ENCODE measurements at places on chromosomes 11 and 22.
A peak's percentile ranks its signal among the peaks of the same experiment; 100 is the strongest.

DNA sequence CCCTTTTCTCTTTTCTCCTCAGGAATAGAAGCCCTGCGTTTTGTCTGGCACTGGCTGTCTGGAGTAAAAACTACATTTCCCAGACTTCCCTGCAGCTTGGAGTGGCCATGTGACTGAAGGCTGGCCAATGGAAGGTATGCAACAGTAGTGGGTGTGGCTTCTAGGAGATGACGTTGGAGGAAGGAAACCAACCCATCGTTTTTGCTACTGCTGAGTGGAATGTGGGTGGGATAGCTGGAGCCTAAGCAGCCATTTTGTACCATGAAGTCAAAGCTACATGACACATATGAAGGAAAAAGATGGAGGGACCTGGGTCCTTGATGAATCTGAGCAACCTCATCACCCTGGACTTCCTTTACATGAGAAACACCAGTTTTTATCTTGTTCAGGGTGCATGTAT, 19.6 kb downstream of the FGF3 start:
- DNase-seq, result no peak

DNA sequence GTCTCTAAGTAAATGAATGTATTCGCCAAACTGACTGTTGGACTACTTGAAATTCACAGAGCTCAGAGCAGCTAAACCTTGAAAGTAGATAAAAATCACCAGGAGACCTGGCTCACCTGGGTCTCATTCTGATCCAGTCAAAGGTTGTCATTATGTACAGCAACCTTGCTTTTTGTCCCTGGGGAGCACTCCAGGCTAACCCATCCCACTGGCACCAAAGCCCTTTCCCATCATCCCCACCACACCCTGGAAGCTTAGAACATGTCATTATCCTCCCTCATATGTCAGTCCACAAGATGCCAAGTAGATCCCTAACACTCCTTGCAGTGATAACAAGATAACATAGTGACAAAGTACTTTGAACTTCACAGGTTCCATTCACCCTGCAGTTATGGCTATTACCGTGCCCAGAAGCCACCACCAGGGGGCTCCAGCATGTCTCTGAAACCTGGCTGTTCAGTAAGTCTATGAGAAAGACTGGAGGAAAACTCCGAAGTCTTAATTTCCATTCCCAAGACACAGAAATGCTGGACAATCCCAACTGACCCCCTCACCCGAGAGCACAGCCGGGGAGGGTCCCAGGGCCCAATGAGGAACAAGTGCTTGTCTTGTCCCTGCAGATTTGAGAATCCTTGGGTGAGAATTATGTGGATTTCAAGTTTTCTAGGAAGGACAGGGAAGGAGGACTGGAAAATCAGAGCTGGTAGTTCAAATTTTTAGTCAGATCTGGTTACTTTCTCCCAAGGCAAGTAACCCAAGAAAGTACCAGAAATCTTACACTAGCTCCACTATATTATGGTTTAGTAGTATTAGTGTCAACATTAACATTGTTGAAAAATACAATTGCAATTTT, 43.0 kb upstream of the USP47 start:
- peak; percentile 83 for DNase-seq

DNA sequence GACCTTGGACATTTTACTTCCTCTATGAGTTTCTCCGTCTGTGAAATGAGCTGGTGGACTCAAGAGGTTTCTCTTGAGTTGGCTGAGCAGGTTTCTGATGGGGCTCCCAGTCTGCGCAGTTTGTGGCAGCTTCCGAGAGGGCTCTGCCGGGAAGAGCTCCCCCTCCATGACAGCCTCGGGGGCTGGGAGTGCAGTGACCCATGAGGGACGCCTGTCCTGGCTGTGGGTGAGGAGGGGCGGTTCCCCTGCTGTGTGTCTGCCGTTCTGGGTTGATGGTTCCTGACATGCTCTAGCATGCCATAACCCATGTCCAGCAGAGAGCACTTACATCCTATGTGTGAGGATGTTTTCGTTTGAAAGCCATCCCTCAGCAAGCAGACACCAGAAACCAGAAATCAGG, 14.8 kb downstream of the CSF2RB start:
- no peak for DNase-seq

DNA sequence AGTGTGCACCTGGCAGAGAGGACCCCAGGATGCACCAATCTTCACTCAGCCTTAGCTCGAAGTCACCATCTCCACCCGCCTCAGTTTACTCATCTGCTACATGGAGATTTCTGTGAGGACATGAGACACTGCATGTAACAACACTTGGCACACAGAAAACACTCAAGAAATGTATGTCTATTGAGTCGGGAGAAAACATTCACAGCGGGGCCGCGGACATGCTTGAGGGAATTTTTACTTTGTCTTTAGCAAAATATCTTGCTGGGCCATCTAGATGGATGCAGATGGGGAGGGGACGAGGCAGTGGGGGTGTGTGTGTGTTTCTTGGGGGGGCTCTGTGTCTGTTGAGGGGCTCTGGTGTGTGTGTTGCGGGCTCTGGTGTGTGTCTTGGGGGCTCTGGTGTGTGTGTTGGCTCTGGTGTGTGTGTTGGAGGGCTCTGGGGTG, 28.4 kb upstream of the RFPL3 start:
- no peak for DNase-seq

DNA sequence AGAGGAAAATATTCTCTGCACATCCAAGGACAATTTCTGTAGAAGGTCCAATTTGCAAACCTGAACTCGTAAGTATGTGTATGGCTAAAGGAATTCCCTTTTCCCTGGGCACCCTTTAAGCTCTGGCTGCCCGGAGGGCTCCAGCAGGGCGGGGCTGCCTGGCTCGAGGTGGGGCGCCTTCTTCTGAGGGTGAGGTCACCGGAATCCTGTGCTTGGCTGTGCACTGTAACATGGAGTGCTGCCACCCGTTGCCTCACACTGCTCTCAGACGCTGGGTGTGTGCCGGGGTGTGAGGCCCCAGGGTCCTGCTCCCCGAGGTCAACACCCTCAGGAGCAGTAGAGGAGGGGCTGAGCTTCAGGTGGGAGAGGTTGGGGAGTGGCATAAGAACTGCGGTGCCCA, 61.5 kb downstream of the SYN3 start:
- DNase-seq, result no peak

DNA sequence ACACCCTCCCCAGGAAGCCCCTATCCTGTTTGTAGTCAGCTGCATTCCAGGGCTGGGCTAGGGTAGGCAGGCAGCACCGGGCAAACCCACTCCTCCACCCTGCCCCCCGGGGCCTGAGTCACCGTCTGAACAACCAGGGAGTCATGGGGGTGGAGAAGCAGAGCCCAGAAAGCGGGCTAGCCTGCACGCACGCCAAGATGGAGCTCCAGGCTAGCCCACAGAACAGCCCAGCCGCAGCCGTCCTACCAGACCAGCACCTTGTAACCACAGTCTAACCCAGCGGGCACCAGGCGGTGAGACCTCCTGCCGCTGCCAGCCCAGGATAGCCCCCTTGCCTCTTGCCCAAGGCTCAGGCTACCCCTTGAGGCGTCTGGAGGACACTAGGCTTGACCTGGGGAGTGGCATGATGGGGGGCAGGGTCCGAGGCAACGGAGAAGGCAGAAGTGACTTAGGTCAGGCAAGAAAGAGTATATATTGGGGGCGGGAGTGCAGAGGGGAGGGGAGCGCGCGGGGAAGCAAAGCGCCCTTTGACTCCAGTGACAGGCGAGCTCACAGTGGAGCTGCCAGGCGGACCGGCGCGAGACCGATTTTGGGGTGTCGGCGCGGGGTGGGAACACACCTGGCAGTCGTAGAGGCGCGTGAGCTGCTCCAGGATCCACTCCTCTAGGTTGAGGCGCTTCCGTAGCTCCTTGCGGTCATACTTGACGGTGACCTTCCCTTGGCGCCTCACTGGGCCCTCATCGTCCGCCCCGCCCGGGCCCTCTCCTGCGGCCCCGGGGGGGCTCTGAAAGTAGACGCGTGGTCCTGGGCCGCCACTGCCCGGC, 734 bp downstream of the PPP1R14B start:
- DNase-seq, result no peak

- no peak for DNase-seq
These were observed 74.9 kb upstream of the CAPRIN1 start for GRCh38 chr11:33976495-33977199.

- DNase-seq, result no peak
These were observed 7.2 kb upstream of the IGSF22 start for GRCh38 chr11:18733202-18733601.

DNA sequence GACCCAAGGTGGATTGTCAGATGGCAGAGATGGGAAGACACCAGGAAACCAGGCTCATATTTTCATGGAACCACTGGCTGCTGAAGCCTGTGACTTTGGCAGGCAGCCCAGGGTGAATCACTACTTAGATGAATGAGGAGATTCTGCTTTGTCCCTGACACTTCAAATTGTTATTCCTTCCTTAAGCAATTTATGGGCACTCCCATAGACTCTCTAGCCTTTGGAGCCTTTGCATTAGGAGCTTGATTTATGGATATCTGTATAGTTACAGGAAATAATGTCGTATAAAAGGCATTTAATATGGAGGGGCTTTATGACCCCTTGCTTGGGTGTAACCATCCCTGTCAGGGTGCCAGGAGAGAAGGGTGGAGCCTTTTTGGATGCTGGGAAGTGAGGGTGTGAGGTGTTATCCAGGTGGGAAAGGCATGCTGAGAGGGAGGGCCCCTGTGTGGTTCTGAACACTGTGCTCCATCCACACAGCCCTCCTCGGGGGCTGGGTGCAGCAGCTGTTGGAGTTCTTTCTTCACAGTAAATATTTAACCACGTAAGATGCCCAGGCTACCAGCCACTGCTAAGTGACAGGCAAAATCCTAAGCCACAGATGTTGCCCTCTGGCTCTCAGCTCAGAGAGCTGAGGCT, 35.3 kb downstream of the IL18 start:
- DNase-seq, result no peak

DNA sequence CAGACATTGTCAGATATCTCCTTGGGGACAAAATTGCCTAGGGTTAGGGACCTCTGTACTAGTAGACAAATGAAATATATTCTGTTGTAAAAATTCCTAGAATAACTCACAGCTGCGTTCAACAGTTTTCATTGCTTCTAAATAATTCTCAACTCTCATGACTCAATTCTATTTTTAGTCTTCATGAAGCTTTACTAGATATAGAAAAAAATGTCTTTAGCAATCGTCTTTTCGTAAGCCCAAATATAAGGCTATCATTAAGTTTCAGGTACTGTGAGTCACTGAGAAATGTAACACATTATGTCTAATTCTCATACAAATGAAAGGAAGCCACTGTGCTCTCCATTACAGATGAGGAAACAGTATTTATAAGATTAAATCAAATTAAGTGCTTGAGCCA, 6.4 kb downstream of the MMP12 start:
- DNase-seq, result no peak

DNA sequence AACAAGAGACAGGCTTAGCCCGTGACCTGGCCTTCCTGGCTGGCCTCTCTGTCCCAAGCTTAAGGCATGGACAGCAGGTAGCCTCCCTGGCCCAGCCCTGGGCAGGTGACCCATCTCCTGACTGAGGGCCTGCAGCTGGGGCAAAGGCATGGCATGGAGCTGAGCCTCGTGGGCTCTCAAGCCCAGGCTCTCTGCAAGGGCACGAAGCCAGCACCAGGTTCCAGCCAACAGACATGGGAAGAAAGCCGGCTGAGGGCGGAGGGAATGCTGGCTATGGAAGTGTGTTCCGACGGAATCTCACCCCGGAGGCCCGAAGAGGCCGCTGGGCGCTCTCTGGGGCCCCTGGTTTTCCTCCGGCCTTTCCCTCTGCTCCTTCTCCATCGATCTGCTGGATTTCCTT, 12.9 kb downstream of the DNAL4 start:
- DNase-seq, result no peak

GRCh38 chr11:12950670-12951069, 58.4 kb upstream of the RASSF10 start:
- no peak for DNase-seq

DNA sequence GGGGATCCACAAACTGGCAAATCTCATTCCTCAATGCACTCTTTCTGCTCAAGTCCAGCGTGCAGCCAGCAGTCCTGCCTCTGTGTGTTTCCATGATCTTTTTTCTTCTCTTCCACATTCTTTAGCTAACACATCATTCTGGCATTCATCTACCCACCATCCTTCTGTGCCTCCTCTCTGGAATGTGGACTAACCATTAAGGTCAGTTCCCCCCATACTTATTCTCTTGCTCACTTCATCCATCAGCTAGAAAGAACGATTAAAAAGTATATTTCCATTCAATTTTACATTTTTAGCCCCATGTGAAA, 7.8 kb downstream of the KIRREL3 start:
- DNase-seq, result no peak

GRCh38 chr11:58769308-58769707, 37.6 kb upstream of the GLYAT start:
- DNase-seq, result no peak

DNA sequence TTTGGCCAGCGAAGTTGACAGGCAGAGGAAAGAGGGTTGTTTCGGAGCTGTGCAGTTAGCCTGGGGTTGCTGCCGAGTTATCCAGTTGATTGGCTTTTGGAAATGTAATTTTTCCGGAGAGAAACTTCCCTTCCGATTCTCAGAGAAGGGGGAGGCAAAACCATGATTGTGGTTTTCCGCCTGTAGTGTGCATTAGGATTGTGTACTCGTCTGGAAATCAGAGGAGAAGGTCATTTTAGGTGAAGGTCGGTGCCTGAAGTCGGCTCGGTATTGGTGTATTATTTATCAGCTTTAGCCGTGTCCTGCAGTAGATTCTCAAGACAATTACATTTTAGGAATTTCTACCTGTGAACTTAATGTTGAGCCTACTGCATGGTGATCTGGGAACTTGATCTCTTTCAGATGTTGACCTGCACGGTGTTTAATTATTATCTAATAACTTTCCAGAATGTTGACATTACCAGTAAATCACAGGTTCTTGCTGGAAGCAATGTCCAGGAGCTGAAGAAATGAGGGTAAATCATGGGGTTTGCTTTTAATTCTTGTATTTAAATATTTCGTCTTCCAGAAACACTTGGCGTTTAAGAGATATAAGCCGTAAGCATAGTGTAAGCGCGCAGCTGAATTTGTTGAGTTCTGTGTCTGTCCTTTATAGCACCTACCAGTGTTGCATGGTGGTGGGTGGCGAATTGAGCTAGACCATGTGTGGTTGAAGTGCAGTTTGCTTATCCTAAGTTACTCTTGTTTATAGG, 1.3 kb downstream of the ARHGEF12 start:
- peak; percentile 80 for DNase-seq

DNA sequence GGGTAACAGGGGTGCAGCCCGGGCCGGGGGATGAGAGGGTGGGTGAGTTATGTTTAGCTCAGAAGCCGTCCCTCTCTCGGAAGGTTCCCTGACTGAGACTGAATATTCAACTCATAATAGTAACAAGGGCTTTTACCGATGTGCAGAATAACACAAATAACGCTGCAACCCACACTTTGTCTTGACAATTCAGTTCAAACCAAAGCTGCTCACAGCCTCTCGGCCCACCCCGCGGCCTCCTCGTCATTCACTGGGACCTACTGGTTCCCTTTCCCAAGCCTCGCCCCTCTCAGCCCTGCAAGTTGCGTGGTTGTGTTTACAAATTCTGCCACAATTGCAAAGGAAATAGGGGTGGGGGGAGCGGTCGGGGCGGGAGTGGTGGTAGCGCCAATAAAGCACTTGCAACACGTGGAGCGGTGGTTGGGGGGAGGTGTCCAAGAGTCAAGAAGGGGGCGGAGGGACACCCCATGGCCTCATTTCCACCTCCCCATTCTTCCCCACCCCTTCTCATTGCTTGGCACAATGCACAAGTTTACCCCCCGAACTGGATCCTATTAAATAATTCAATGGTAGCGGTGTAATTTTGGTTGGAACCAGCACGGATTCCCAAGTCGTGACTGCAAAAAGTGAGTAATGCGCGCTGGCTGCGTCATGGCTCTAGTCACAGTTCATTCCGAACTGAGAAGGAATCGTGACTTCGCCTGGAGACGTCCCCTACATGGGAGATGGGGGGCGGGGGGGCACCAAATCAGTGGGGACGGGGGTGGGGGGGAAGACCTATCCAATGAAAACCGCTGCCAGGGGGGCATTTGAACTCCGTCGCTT, 102.0 kb upstream of the HSD17B12 start:
- DNase-seq, result no peak

GRCh38 chr11:57513911-57514537, 1.5 kb downstream of the SLC43A1 start:
- DNase-seq, result peak; percentile 32
